ENCODE measurements at places on chromosomes 1 and 21.

- no peak for DNase-seq
These were observed 3.2 kb upstream of the GSTM2 start for GRCh38 chr1:109664671-109665070.

DNA sequence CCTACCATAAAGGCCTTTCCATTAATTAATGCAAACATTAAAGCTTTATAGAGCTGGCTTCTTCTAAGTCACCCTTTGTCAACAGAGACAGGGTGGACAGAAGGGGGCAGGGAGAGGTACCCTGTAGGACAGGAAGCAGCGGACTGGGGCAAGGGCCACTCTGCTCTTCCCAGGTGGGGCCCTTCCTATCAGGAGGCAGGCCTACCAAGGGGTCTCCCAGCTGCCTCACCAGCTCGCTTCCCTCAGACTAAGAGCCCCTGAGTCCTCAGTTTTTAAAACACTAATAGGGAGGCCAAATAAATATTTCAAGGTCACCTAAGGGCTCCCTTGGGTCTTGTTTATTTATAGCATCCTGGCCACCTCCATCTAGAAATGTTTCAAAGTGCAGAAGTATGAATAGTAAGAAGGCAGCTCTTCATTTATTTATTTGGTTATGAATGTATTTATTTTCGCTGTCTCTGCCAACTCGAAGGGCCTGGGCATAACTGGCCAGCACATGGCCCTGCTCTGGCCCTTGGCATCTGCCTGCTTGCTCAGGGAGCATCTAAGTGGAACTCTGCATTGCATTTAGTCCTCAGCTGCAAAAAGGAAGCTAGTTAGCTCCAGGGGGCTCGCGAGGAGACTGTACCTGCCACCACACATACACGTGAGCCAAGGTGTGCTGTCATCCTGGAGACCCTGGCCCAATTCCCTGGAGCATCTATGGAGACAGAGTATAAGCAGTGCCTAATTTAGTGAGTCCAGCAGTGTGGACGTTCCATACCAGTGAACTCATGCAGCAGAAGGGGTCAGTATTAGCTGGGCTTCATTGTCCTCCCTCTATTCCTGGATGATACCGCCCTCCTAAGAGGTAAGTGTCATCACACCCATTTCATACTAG, 395.1 kb upstream of the VAMP3 start:
- no peak for DNase-seq

DNA sequence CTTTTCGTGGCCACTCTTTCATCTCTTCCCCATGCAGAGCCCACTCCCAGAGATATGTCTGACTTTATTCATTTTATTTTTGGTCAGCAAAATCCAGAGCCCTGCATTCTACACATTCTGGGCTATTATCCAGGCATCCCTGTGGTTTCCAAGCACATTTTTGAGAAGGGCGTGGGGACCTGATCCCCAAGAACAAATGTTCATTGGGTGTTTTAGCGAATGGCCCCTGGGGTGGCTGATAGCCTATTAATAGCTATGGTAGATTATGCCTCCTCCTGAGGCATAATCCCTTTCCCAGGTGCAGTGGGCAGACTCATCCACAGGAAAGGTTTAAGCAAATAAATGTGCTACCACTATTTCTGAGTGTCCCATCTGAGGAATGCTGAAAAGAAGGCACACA, 511.8 kb upstream of the USP24 start:
- DNase-seq = no peak

- DNase-seq = no peak
These were observed 310.0 kb downstream of the PBX1 start for GRCh38 chr1:164868990-164869389.

GRCh38 chr1:7594714-7595295, 176.3 kb upstream of the VAMP3 start:
- no peak for DNase-seq

DNA sequence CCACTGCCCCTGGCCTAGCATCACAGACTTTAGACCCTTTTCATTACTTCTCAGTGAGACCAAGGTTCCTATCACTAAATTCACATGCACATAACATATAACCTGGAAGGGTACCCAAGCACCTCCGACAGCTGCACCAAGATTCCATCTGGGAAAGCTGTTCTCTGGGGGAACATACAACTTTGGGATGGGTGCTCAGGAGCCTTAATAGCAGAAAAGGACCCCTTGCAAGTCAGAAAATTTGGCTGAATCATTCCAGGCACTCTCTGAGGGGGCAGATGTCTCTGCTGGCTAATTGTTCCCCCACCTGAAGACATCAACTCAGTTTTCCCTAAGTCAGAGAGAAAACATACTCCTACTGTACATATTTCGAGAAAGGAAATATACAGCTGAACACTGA, 41.3 kb upstream of the PSEN2 start:
- no peak for DNase-seq

DNA sequence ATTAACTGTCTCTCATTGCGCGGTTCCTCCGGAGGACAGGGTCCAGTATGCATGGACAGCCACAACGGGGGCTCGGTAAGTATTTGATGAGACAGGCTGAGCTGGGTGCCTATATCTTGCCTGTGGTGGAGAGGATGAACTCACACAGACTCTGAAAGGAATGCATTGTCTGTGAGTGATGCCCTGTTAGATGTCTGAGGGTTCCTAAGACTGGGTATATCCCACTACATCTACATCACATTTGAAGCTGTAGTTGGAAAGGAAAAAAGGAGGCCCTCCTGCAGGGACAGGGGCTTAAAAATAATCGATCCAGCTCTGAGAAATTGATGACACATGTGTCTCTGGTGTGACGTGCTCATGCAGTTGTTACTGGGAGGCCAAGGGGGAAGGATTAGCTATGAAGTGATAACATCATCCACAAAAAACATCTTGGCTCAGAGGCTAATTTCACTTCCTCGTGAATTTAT, 1.9 kb downstream of the ADARB1 start:
- no peak for DNase-seq

DNA sequence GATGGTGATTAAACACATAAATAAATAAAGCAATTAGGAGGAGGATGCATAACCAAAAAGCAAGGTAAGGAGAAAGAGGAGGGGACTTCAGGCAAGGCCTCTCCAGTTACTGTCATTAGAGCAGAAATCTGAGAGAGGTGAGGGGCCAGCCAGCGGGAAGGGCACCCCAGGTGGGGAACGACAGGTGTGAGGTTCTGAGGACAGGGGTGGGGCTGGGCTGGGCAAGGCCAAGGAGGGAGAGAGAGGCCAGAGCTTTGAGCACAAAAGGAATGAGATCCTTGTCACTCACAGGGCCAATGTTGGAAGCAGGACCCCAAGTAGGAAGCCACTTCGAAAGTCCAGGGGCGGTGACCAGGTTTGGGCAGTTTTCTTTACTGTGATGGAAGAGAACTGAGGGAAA, 182.2 kb upstream of the RAB4A start:
- DNase-seq = no peak

DNA sequence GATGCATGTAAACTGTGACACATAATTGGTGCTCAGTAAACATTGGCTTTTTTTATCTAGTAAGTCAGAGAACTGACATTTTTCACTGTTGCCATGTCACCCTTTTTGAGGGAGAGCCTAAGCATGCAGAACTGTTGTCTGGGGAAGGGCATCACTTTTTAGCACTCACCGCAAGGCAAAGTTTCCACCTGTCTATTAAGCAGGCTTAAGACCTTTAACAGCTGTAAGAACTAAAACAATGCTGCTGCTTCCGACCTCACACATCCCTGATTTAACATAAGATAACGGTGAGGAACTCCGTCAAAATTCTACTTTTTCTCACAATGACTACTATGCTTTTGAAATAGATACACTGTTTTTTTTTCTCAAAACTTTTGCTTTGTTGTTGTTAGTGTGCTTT, 554.8 kb downstream of the NUF2 start:
- DNase-seq = no peak

GRCh38 chr1:230300322-230301301, 125.5 kb downstream of the PGBD5 start:
- no peak for DNase-seq

DNA sequence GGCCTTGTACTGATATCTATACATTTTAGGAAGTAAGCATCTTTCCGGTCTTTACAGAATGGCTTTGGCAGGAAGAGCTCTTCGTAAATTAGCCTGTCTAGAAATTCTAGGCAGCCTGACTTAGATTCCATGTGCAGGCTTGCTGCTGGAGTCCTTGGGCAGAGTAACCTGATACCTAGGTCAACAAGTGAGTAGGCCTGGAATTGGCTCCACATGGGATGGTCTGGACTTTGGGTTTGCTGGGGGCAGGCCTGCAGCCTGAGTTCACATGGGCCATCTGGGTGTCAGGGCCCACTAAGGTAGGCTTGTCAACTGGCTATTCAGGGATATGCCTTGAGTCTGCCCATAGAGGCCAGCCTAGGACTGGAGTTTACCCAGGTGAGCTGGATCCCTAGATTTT, 59.6 kb upstream of the CYYR1 start:
- DNase-seq = no peak

GRCh38 chr1:52532731-52533327, 20.1 kb downstream of the TUT4 start:
- no peak for DNase-seq

- no peak for DNase-seq
These were observed 63.5 kb downstream of the DNTTIP2 start for GRCh38 chr1:93815366-93816110.

DNA sequence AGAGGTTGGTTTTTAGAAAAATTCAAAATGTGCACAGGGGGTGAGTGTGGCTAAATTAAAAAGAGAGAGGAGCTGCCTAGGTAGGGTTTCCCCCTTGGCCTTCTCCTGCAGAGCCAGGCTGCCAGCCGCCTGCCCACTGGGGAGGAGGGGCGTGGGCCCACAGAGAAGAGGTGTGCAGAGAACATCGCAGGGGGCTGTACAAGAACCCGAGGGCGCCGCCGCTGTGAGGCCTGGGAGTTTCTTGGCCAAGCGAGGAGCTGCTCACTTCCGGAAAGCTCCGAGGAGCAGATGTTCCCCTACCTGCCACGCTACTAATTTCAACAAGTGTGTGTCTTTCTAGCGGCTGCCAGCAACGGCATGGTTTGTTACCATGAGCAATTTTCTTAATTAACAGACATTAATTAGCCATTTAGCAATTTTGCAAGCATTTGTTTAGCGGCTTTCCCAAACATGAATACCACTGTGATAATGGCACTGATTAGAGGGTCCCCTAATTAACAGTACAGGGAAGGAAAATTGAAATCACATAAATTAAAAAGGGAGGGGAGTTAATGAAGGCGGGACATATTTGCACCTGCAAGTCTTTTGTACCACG, 59.7 kb downstream of the MRPL37 start:
- DNase-seq = no peak

DNA sequence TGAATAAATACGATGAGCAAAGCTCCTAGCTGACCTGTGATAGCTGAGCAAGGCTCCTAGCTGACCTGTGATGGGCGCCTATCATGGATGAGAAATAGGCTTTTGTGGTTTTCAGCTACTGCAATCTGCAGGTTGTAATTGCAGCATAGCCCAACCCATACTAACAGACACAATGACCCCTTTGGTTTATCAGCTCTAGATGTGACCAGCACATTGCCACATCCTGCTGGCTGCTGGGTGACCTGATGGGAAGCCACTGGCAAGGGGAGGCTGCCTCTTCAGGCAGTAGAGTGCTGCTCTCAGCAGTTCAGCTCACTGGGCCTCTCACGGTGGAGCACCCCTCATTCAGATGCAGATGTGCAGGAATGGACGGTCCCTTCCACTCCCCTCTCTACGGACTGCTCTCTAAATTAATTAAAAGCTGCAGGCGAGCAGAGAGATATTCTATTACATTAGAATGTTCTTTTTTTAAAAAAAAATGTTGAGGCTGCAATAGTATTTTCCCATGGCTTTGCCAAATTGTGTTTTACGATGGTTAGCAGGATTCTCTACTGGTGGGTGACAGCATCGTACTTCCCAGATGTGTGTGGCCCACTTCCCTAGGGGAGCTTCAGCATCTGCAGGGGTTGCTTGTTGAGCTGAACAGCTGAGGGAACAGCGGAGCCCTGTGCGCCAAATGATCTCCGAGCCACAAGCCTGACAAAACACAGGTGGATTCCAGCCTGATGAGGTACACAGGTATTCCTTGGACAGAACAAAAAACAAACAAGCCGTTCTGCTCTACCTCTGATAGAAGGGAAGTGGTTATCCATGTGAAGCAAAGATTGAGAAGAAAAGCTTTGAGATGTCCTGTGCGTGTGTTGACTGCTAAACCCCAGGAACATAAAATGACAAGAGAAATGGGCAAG, 65.0 kb downstream of the SYT6 start:
- no peak for DNase-seq

DNA sequence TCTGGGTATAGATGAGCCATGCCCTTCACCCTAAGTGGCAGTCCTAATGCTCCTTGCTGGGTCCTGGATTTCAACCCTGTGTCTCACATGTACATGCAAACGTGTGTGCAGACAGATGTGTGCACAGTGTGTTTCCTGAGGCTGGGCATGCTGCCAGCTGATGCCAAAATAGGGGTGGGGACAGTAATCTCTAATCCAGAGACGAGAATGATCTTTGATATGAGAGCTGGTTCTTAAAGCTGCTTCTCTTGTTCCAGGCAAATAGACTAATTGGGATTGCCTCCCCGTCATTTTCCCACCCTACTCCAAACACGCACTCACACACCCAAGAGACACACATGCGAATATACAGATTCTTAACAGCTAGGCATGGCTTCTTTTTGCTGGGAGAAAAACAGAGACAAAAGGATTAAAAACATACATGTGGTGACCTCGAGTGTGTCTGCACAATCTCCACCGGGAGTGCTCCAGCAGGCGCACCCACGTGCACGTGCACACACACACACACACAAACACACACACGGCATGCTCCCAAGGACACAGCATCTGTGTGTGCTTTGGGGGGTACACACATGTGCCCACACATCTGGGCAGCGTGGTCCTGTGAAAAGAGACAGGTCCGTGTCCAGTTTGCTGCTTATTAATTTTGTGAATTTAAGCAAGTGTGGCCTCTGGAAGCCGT, 102.1 kb upstream of the ZBTB40 start:
- DNase-seq = no peak

GRCh38 chr1:233383984-233384383, 56.5 kb downstream of the MAP3K21 start:
- DNase-seq = no peak

DNA sequence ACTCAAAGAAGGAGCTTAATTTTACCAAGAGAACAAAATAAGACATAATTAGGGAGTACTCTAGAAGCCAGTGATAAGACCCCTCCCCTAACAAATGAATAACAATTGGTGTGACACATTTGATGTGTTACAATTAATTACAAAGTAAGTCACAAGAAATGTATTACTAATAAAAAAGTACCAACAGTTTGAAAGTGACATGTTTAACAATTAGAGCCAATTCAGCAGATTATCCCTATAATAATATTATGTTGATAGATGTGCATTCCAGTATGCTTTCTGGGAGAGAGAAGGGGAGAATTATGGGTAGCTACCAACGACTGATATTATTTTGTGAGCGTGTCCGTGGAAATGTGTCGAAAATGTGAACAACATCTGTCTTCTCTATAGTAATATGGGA, 19.1 kb downstream of the CTSK start:
- no peak for DNase-seq
